ENCODE measurements at places on chromosomes 3 and 15.

DNA sequence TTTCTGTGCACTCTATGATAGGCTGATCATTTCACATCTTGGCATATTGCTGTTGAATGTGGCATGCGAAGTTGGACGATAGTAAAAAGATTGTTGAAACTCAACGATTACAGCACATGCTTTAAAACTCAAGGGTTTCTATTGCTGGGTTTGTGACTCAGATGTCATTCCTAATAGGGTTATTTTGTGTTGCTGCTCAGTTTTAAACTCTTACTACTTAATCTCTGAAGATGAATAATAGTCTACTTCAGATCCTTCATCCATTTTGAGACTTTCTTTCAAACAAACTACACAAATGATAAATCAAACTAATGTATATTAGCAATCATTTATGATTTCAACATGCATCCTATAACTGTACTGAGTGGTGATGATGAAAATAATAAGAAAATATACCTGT is 71.3 kb upstream of the MBNL1 start:
- H3K36me3 ChIP-seq = peaks cover 4% of the 10 kb centered on the region
- DNase-seq = no peak
- peak overlapping the region; percentile 78 for H3K4me3 ChIP-seq

DNA sequence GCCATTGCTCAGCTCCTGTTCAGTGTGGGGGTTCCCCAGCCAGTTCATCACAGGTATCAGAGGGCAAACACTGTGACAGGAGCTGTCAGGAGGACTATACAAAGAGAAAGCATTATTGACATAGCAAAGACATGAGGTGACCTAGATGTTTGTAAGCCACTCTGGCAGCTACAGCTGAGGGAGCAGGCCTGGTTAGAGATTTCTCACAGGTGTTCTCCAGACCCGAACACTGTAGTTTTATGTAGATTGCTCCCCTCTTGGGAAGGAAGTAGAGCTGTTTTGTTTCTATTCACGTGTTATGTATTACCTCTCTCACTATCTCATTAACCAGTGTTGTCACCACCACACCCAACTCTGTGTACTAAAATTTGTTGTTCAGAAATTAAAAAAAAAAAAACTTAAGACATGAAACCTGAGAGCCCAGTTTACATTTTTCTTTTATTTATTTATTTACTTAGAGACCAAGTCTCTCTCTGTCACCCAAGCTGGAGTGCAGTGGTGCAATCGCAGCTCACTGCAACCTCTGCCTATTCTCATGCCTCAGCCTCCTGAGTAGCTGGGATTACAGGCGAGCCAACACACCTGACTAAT is 123.7 kb downstream of the RBPMS2 start:
- peak overlapping the region; percentile 80 for H3K27ac ChIP-seq
- peaks cover 13% of the 10 kb centered on the region for H3K4me1 ChIP-seq
- no peak for DNase-seq
- no peaks in the 10 kb centered on the region for H3K36me3 ChIP-seq

DNA sequence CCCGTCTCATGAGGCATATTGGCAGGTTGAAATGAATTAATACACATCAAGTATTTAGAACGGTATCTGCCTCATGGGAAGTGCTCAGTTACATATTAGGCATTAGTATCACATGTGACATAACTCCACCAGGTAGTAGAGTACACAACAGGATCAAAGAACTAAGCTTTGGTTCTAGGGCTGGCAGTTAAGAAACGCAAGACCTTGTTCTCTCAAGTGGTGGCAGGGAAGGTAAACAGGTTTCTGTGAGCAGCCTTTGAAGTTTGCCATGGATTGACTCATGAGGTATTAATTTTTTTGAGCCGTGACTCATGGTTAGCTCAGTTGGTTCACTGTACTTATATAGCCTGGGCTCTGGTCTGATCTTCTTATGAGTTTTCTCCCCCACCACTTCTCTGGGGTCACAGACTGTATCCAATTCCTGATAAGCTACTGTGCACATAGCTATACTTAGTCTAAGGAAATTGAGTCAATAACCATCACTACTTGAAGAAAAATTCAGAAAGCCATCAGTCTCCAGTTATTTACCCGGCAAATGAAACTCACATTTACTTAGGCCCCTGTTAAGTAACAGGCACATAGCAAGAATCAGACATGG is 155.6 kb upstream of the STT3B start:
- no peaks in the 10 kb centered on the region for H3K4me1 ChIP-seq
- H3K36me3 ChIP-seq = no peaks in the 10 kb centered on the region
- no peak overlapping the region for H3K27ac ChIP-seq
- H3K27me3 ChIP-seq = peaks cover 2% of the 10 kb centered on the region

- no peaks in the 10 kb centered on the region for H3K36me3 ChIP-seq
- no peak for DNase-seq
- no peak overlapping the region for H3K4me3 ChIP-seq
- no peaks in the 10 kb centered on the region for H3K4me1 ChIP-seq
- no peak overlapping the region for H3K27ac ChIP-seq
These were observed 192.8 kb downstream of the ULK4 start for GRCh38 chr3:41769106-41769505.

DNA sequence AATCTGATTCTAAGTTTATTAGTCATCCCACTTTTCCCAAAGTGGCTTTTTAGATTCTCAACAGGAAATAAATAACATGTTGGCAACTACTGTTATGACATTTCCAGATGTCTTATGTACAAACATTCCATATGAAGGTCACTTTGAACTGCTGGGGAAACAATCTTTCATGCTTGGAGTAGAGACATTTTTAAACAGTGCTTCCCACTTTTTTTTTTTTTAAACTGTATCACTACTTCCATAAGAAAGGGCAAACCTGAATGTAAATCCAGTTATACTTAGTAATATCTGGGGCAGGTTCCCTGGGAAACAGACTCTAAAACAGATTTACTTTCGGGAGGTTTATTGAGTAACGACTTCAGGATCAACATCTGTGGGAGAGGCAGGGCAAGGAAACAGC is 473.8 kb downstream of the TAFA4 start:
- DNase-seq = no peak
- no peaks in the 10 kb centered on the region for H3K36me3 ChIP-seq
- no peak overlapping the region for H3K27ac ChIP-seq
- H3K4me1 ChIP-seq = no peaks in the 10 kb centered on the region
- H3K4me3 ChIP-seq = no peak overlapping the region
- no peaks in the 10 kb centered on the region for H3K27me3 ChIP-seq

DNA sequence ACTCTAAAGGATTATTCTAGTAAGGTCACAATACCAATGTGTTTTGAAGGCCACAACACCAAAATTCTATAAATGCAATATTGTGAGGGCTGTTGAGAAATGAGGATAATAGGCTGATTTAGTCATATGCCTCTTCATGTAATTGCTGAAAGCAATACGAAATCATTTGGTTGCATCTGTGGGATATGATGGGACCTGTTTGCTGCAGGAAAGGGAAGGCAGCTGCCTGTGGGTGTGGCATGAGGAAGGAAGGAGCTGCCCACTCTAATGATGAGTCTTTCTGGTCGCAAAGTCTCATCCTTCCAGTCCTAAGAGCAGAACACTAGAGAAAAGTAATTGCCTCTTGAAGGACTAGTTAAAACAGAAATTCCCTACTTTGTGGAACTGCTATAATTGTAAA is 245.3 kb upstream of the ZPLD1 start:
- no peak for DNase-seq
- H3K36me3 ChIP-seq = no peaks in the 10 kb centered on the region
- no peak overlapping the region for H3K27ac ChIP-seq
- no peaks in the 10 kb centered on the region for H3K27me3 ChIP-seq

- H3K27ac ChIP-seq = no peak overlapping the region
- no peak for DNase-seq
- H3K4me3 ChIP-seq = no peak overlapping the region
- H3K4me1 ChIP-seq = peaks cover 8% of the 10 kb centered on the region
- H3K27me3 ChIP-seq = peaks cover 9% of the 10 kb centered on the region
These were observed 105.8 kb downstream of the CYP19A1 start for GRCh38 chr15:51232581-51232980.

DNA sequence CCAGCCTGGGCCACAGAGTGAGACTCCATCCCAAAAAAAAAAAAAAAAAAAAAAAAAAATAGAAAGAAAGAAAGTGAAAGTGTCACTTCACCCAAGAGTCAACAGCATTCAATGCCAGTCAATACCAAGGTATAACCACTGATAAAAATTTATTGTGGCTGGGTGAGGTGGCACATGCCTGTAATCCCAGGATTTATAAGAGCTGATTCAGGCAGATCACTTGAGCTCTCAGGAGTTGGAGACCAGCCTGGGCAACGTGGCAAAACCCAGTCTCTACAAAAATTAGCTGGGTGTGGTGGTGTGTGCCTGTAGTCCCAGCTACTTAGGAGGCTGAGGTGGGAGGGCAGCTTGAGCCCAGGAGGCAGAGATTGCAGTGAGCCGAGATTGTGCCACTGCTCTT is 46.5 kb upstream of the PIK3CB start:
- H3K36me3 ChIP-seq = no peaks in the 10 kb centered on the region
- H3K27ac ChIP-seq = no peak overlapping the region
- H3K4me1 ChIP-seq = no peaks in the 10 kb centered on the region
- no peaks in the 10 kb centered on the region for H3K27me3 ChIP-seq
- DNase-seq = no peak
- H3K4me3 ChIP-seq = no peak overlapping the region

DNA sequence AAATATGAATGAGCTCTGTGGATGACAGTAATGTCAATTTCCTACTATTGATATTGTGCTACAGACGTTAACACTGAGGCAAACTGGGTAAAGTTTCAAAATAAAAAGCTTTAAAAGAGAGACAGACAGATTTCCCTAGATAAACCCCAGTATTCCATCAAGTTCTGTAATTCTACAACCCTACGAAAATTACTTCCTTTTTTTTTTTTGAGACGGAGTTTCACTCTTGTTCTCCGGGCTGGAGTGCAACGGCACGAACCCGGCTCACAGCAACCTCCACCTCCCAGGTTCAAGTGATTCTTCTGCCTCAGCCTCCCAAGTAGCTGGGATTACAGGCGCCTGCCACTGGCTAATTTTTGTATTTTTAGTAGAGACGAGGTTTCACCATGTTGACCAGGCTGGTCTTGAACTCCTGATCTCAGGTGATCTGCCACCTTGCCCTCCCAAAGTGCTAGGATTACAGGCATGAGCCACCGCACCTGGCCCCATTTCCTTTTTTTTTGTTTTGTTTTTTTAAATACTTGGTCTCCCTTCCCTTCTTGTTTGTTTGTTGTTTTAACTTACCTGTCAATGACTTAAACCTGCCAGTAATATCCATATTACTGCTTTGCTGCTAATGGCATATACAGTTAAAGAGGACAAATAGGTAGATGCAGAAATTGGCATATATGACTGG is 57.2 kb downstream of the CBLB start:
- DNase-seq = no peak
- H3K4me3 ChIP-seq = peak overlapping the region; percentile 64
- H3K27me3 ChIP-seq = no peaks in the 10 kb centered on the region
- peaks cover 15% of the 10 kb centered on the region for H3K36me3 ChIP-seq
- H3K27ac ChIP-seq = peak overlapping the region; percentile 24
- peaks cover 46% of the 10 kb centered on the region for H3K4me1 ChIP-seq

DNA sequence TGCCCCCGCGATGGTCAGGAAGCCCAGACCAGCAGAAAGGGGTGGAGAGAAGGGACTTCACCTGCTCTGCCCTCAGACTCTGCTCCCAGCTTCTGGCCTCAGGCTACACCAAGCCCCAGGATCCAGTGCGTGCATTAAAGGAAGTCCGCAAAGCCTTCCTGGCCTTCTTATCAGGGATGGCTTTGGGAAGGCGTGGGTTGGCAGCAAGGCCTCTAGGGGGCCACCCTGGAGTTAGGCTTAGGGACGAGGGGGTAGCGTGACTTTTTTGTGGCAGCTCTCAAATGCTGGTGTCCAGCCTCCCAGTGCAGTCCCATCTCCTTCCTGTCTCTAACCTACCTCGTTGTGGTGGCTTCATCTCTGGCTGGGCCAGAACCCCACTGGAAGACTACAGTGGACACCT is 18.9 kb upstream of the RPL29 start:
- H3K27me3 ChIP-seq = peaks cover 2% of the 10 kb centered on the region
- no peak overlapping the region for H3K4me3 ChIP-seq
- H3K27ac ChIP-seq = no peak overlapping the region
- no peak for DNase-seq

- H3K36me3 ChIP-seq = no peaks in the 10 kb centered on the region
- H3K27ac ChIP-seq = no peak overlapping the region
- H3K4me1 ChIP-seq = no peaks in the 10 kb centered on the region
- no peak overlapping the region for H3K4me3 ChIP-seq
- no peaks in the 10 kb centered on the region for H3K27me3 ChIP-seq
These were observed 35.9 kb downstream of the KY start for GRCh38 chr3:134614955-134615354.

- H3K4me1 ChIP-seq = no peaks in the 10 kb centered on the region
- H3K27ac ChIP-seq = no peak overlapping the region
- H3K4me3 ChIP-seq = no peak overlapping the region
- H3K36me3 ChIP-seq = no peaks in the 10 kb centered on the region
- no peak for DNase-seq
These were observed 14.9 kb downstream of the PYGO1 start for GRCh38 chr15:55573224-55573623.

- H3K27ac ChIP-seq = peak overlapping the region; percentile 85
- H3K4me1 ChIP-seq = peaks cover 72% of the 10 kb centered on the region
- H3K36me3 ChIP-seq = peaks cover 27% of the 10 kb centered on the region
- H3K4me3 ChIP-seq = no peak overlapping the region
- no peaks in the 10 kb centered on the region for H3K27me3 ChIP-seq
These were observed 67.0 kb downstream of the MCTP2 start for GRCh38 chr15:94298364-94298763.

DNA sequence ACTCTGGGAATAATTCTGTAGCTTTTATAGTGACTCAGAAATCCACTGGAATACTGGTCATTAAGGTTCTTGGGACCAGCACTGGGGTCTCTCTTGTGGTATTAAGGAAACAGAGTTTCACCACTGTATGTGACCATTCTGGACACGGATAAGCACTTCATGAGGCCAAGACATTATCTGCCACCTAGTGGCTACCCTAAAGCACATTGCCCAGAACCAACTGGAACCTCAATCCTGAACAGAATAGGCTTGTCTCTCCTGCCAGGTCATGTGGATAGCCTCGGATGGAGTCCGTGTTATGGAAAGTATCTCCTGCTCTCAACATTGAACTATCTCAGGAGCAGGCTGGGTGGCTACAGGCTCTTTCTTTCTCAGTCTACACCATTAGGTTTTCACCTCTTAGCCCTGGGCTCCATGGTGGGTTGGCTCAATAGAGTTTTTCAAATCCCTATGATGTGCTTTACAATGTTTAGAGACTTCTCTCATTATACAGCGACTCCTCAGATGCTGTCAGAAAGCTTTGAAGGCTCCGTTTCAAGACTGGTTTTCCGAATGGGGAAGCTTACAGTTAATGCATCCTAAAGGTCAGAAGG is 167.6 kb upstream of the ST8SIA2 start:
- no peaks in the 10 kb centered on the region for H3K27me3 ChIP-seq
- H3K36me3 ChIP-seq = no peaks in the 10 kb centered on the region
- no peak for DNase-seq
- H3K27ac ChIP-seq = no peak overlapping the region
